Fibroblast of lung (primary cell): ENCODE measurements at places on chromosomes 7 and 10. TPM values are rescaled to one million over a fixed set of nuclear protein-coding genes. Genes with fewer than 3 reads are reported as not detected.

DNA sequence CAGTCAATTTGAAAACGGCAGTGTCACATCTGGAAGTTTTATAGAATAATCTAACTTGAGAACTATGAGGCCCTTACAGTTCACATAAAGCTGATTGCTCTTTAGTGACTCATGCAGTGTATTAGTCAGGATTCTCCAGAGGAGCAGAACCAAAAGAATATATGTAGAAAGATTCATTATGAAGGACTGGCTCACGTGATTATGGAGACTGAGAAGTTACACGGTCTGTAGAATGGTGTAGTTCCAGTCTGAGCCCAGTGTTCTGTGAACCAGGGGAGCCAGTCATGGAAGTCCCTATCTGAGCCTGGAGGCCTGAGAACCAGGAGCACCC, 21.5 kb downstream of the RBM33 start:
- DNase-seq: peak; percentile 89
- peaks cover 17% of the 10 kb centered on the region for H3K4me1 ChIP-seq
- no peak overlapping the region for H3K4me3 ChIP-seq
- no peaks in the 10 kb centered on the region for H3K27me3 ChIP-seq
- peaks cover 3% of the 10 kb centered on the region for H3K36me3 ChIP-seq
- H3K27ac ChIP-seq: peak overlapping the region; percentile 67

DNA sequence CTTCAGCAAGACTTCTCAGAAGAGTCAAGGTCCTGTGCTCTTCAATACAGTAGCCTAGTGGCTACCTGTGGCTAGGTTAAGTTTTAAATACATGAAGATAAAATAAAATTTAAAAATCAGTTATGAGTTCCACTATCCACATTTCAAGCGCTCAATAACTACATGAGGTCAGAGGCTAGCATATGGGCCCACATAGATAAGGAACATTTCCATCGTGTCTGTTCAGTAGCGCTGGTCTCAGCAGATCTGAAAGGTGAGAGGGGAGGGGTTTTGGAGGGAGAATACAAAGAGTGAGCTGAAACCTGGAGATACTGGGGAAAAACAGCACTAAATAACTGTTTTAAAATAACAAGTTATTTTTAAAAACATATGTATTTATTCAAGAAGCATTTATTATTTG, 219.0 kb downstream of the TRIL start:
- H3K36me3 ChIP-seq: no peaks in the 10 kb centered on the region
- no peak overlapping the region for H3K4me3 ChIP-seq
- H3K27ac ChIP-seq: no peak overlapping the region
- H3K27me3 ChIP-seq: no peaks in the 10 kb centered on the region
- no peaks in the 10 kb centered on the region for H3K4me1 ChIP-seq
- no peak for DNase-seq

DNA sequence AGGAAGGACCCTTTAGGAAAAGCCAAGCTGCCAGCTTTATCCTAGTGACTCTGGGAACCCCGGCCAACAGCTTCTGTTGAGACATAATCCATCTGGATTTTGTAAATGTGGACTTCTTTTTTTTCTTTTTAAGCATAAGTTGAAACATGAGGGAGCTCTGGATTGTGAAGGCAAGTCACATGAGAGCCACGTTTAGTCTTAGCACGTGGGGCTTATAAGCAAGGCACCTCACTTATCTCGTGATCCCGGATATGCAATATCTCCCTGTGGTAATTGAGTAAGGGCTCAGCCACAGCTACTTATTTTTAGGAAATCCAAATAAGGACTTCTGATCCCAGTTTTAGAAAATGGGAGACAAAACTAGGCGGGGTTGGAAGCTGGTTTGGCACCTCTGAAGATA, 111.2 kb upstream of the PTN start:
- H3K4me3 ChIP-seq: no peak overlapping the region
- H3K27me3 ChIP-seq: no peaks in the 10 kb centered on the region
- DNase-seq: peak; percentile 72
- H3K36me3 ChIP-seq: no peaks in the 10 kb centered on the region
- H3K27ac ChIP-seq: peak overlapping the region; percentile 58

Gene CALD1
- 299 and 343 TPM in 2 replicates for total RNA-seq

Gene TFR2
- under 0.01 TPM in 1 of 2 replicates, not detected in the other for total RNA-seq

Gene HMX2
- total RNA-seq: not detected in 2 replicates

GRCh38 chr7:73892003-73892999, 31.3 kb downstream of the TMEM270 start:
- DNase-seq: peak; percentile 75
- no peaks in the 10 kb centered on the region for H3K27me3 ChIP-seq
- peak overlapping the region; percentile 46 for H3K27ac ChIP-seq
- H3K4me1 ChIP-seq: peaks cover 30% of the 10 kb centered on the region
- no peak overlapping the region for H3K4me3 ChIP-seq

GRCh38 chr7:128737867-128738385, 1.2 kb upstream of the CALU start:
- H3K27ac ChIP-seq: peak overlapping the region; percentile 99
- peak; percentile 87 for DNase-seq
- peak overlapping the region; percentile 83 for H3K4me3 ChIP-seq
- peaks cover 13% of the 10 kb centered on the region for H3K4me1 ChIP-seq
- no peaks in the 10 kb centered on the region for H3K27me3 ChIP-seq

Gene TRPV5
- total RNA-seq: not detected in 2 replicates

DNA sequence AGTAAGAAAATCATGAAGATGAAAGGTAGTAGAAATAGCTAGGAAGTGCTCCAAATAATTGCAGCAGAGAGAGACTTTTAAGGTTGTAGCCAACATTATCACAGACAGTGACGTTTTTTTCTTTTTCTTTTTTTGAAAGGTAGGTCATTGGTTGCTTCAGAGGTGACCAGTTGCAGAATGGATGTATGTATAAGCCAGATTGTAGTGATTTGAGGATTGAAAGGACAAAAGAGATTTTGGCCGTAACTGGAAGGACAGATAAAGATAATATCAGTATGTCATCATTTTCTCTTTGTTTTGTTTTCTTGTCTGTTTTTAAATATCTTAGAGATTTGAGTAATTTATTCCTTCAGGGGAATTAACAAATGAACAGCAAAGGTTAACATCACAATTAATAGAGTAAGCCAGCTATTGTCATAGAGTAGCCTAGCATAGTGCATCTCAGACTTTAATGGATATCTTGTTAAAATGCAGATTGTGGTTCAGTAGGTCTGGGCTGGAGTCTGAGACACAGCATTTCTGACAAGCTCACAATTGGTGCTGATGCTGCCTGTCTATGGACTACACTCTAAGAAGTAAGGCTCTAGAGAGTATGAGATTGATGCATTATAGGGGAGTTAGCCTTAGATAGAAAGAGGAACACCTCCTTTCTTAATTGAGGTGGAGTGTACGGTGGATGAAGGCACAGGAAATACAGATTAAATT, 28.3 kb downstream of the CDK13 start:
- H3K27ac ChIP-seq: no peak overlapping the region
- no peak for DNase-seq
- no peaks in the 10 kb centered on the region for H3K27me3 ChIP-seq
- no peak overlapping the region for H3K4me3 ChIP-seq

Gene C10orf95
- under 0.01 and 0.17 TPM in 2 replicates for total RNA-seq

GRCh38 chr7:108570146-108570755, 577 bp downstream of the DNAJB9 start:
- H3K27ac ChIP-seq: peak overlapping the region; percentile 100
- no peaks in the 10 kb centered on the region for H3K27me3 ChIP-seq
- H3K4me3 ChIP-seq: peak overlapping the region; percentile 88
- no peaks in the 10 kb centered on the region for H3K36me3 ChIP-seq
- H3K4me1 ChIP-seq: no peaks in the 10 kb centered on the region
- peak; percentile 55 for DNase-seq

Gene CPED1
- 84.0 and 196 TPM in 2 replicates for total RNA-seq

Gene MUC3A
- total RNA-seq: not detected in 2 replicates

- H3K4me3 ChIP-seq: no peak overlapping the region
- no peak for DNase-seq
- no peaks in the 10 kb centered on the region for H3K36me3 ChIP-seq
- no peak overlapping the region for H3K27ac ChIP-seq
- no peaks in the 10 kb centered on the region for H3K4me1 ChIP-seq
These were observed 23.6 kb upstream of the BMPR1A start for GRCh38 chr10:86732771-86733170.

Gene ADIRF
- total RNA-seq: 119 and 142 TPM in 2 replicates

- H3K4me1 ChIP-seq: peaks cover 9% of the 10 kb centered on the region
- H3K4me3 ChIP-seq: no peak overlapping the region
- no peaks in the 10 kb centered on the region for H3K27me3 ChIP-seq
- no peaks in the 10 kb centered on the region for H3K36me3 ChIP-seq
- peak overlapping the region; percentile 6 for H3K27ac ChIP-seq
These were observed 48.1 kb downstream of the SGMS1 start for GRCh38 chr10:50575477-50576244.

GRCh38 chr10:17668435-17669184, 24.7 kb downstream of the STAM start:
- H3K27ac ChIP-seq: no peak overlapping the region
- DNase-seq: no peak

- no peaks in the 10 kb centered on the region for H3K36me3 ChIP-seq
- H3K27me3 ChIP-seq: no peaks in the 10 kb centered on the region
- H3K4me3 ChIP-seq: no peak overlapping the region
- no peak overlapping the region for H3K27ac ChIP-seq
- H3K4me1 ChIP-seq: no peaks in the 10 kb centered on the region
- no peak for DNase-seq
These were observed 30.8 kb downstream of the SH2B2 start for GRCh38 chr7:102317231-102318059.

Gene TMEM178B
- total RNA-seq: under 0.01 TPM in 2 replicates

DNA sequence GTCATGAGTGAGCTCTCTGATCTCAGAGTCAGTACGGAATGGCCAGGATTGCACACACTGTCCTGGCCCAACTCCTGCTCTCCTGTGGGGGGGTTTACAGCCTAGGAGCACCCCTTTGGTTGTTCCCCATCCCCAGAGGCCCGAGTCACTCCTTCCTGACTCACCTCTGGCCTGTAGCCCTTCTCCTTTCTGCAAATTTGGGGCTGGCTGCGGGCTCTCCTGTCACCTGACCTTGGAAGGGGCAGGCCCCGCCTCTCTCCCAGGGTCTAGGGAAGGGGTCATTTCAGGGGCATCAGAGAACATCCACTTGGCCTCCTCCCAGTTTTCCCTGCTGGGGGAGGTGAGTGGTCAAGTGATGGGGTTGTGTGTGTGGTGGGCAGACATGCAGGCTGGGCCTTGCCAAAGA, 1.7 kb downstream of the NYAP1 start:
- H3K27ac ChIP-seq: no peak overlapping the region
- H3K27me3 ChIP-seq: no peaks in the 10 kb centered on the region
- no peak for DNase-seq
- peaks cover 4% of the 10 kb centered on the region for H3K4me1 ChIP-seq
- no peak overlapping the region for H3K4me3 ChIP-seq
- no peaks in the 10 kb centered on the region for H3K36me3 ChIP-seq
